ENCODE measurements at places on chromosomes 6 and 20.

DNA sequence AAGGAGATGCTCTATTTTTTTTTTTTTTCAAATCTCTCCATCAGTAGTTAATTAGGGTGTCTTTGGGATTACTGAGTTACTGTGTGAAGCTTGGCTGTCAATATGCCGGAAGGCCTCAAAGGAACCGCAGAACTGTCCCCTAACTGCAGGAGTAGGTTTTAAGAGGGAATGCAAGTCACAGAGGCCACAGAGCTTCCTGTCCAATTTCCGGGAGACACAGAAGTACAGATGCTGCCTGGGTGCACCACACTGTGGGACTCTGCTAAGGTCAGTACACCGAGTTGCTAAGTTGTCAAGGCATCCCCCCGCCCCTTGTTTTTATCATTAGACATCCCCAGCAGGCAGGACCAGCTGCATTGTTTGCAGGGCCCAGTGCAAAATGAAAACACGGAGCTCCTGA lies 120.2 kb upstream of the RAB32 start:
- DNase-seq = no peak

- DNase-seq = no peak
These were observed 43.0 kb downstream of the HDDC2 start for GRCh38 chr6:125258651-125259353.

DNA sequence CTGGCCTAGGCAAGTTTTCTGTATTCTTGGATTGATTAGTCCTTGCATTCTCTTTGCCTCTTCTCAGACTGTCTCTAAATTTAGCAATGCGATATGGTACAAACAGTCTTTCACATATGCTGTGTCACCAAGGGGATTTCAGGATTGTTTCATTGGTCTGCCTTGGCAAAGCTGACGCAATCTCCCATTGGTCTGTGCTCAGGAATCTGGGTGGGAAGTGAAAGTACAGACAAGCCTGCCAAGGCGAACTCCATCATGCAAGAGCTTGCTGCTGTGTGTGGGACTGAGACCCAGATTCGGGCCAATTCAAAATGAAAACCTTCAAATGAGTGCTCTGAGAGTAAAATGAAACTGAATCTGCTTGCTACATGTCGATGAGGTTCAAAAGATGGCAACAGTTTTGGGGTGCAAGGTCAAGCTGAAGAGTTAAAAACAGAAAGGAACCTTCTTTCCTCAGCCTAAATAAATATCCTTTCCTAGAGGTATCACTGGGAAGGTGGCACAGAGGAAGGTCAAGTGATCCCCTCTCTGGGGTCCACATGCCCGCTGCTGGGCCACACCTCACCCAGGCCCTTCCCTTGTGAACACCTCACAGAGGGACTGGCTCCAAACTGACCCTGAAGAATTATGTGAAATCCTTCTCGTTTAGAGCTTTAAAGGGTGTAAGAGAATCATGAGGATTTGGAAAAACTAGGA lies 198.8 kb upstream of the PREP start:
- DNase-seq = no peak

DNA sequence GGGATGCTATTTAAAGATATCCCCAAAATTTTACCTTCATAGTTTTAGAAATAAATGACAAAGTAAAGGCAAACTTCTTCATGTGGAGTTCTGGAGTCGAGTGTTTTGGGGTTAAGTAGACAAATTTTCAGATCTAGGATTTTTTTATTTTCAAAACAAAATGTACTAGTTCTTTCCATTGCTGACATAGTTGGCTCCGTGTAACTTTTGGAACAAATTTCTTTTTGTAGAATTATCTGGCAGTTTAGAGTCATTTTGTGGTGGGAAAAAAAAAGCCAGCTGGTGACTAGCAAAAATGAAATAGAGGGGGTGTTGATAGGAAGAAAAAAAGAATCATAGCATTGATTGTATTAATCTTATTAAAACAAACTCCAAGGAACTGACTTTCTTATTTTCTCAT lies 131.6 kb upstream of the TCF21 start:
- no peak for DNase-seq

DNA sequence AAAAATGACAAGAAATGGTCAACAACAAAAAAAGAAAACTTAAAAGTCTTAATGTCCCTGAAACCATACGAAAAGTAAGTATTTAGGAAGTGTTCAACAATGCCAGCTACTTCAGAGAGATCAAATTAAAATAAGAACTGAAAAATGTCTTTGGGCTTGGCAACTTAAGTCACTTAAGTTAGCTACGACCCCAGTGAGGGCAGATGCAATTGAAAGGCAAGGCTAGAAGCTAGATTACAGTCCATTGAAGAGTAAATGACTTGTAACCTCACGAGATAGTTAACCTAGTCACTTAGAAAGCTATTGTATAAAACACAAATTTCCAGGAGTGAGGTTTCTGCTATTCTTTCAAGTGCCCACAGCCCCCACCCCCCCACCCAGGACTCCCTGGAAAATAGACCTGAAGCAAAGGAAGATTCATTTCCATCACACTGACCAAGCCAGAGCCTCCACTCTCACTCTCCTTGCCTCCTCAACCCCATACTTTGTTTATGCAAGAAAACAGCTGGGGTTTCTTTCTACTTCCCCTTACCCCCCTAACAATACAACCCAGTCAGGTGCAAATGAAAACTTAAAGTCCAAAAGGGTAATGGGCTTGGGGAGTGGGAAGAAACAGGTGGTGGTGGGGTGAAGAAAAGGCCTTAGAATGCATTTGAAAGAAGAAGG lies 14.6 kb downstream of the RTN4IP1 start:
- no peak for DNase-seq

GRCh38 chr6:166489301-166490155 lies 97.0 kb downstream of the RAMACL start:
- no peak for DNase-seq

DNA sequence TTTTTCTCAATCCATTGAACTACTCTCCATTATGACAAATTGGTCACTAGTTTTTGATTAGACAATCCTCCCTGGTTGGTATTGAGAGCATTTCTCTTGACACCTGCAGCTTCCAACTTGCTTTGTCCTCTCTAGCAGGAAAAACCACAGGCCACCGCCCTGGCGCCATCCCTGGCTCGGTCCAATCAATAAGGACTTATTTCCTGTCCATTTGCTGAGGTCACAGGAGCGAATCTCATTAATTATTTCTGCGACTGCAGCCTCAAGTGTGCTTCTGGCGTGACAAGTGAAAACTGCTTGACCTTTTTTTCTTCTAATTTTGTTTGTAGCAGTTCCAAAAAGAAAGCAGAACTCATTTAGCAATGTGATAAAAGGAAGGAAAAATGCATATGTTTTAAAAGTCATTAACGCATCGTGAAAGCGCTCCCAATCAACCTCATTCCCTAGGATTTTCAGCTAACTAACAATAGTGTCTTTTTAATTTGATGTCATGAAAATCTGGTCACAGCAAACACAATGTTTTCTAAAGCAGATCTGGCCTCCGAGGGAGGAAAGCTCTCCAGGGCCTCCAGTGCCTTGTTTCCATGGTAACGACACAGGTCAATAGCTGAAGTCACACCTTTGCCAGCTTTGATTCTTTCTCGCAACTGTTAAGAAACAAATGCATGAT lies 39.0 kb upstream of the BEND3 start:
- no peak for DNase-seq

GRCh38 chr6:167826896-167827582 lies at the start of gene AFDN:
TSS of gene AFDN (plus strand) at chr6:167826911. CDS start at chr6:167827133, 222 bp downstream.
- DNase-seq = peak; percentile 56

GRCh38 chr6:100719883-100720682 lies 161.0 kb downstream of the ASCC3 start:
- no peak for DNase-seq

- DNase-seq = no peak
These were observed 346.7 kb downstream of the PAX1 start for GRCh38 chr20:22052025-22052650.

GRCh38 chr6:108914235-108915022 lies 66.2 kb downstream of the ARMC2 start:
- no peak for DNase-seq

DNA sequence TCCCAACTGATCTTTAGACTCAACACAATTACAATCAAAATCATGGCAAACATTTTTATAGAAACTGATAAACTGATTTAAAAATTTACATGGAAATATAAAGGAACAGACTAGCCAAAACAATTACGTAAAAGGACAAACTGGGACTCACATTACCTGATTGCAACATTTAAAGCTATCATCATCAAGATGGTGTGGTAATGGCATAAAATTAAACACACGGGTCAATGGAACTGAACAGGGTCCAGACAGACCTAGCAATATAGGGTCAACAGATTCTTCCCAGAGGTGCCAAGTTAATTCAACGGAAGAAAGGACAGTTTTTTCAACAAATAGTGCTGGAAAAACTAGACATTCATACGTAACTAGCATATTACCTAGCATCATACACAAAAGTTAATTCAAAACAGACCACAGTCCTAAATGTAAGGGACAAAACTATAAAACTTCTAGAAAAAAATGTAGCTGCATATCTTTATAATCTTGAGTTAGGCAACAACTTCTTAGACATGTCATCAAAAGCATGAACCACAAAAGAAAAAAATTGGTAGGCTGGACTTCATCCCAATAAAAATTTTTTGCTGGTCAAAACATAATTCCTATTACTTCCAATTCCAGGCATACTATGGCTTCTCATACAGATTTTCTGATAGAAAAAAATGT lies 147.4 kb upstream of the BEND6 start:
- DNase-seq = no peak

GRCh38 chr6:2508071-2508470 lies 242.7 kb downstream of the MYLK4 start:
- DNase-seq = no peak

DNA sequence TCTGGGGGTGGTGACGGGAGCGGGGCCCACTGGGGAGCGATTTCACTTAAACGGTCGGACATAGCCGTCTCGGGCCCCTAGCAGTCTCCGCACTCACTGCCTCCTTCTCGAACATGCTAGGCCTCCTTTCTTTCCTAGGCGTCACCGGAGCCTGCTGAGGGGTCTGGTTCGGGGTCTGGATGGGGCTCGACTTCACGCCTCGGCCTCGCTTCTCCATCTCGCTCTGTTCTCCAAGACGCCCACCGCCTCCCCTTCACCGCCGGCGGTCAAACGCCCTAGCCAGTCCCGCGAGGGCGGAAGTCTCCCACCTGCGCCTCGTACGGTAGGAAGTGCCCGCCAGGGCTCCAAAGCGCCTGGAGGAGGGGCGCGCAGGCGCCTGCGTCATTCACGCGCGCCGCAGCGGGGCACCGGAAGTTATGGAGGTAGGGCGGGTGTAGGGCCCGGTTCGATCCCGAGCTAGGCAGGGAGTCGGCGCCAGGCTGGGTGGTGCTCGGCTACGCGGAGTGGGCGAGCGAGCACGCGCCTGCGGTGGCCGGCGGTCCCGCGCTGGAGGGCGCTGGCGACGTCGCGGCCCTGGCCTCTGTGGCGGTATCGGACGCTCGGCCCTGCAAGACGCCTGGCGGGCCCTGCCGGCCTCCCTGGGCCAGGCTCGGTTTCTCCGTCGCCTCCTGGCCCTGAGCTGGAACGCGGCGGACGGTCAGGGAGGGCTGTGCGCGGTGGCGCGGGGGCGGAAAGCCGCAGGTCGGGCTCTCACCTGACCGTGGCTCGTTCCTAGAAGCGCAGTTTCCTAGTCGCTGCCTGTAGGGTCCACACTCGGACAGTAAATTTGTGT lies at the start of the genes DYNLT2 and ERMARD:
TSS of gene DYNLT2 (minus strand) at position 331 of the 832 bp plus-strand sequence. CDS start at position 217, 114 bp downstream.
TSS of gene ERMARD (plus strand) at position 381 of the 832 bp plus-strand sequence. CDS start at position 417, 36 bp downstream.
- peak; percentile 97 for DNase-seq

- DNase-seq = peak; percentile 76
These were observed 160.1 kb downstream of the ZMYND8 start for GRCh38 chr20:47196091-47197081.

DNA sequence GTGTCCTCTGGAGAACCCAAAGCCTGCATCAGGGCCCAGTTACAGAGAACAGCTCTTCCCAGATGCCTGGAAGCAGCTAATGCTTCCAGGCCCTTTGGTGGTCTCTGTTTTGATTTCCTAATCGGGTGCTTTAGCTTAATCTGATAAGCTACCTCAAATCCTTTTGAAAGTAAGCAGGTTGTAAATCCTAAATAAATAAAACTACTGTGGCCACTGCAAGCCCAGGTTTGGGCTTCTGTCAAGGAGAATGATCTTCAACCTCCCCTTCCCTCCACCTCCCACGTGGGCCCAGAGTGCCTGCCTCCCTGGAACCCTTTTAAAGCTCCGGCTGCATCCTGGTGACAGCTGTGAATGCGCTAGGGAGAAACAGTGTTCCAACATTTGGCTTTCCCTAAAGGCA lies 25.2 kb upstream of the FYN start:
- no peak for DNase-seq

DNA sequence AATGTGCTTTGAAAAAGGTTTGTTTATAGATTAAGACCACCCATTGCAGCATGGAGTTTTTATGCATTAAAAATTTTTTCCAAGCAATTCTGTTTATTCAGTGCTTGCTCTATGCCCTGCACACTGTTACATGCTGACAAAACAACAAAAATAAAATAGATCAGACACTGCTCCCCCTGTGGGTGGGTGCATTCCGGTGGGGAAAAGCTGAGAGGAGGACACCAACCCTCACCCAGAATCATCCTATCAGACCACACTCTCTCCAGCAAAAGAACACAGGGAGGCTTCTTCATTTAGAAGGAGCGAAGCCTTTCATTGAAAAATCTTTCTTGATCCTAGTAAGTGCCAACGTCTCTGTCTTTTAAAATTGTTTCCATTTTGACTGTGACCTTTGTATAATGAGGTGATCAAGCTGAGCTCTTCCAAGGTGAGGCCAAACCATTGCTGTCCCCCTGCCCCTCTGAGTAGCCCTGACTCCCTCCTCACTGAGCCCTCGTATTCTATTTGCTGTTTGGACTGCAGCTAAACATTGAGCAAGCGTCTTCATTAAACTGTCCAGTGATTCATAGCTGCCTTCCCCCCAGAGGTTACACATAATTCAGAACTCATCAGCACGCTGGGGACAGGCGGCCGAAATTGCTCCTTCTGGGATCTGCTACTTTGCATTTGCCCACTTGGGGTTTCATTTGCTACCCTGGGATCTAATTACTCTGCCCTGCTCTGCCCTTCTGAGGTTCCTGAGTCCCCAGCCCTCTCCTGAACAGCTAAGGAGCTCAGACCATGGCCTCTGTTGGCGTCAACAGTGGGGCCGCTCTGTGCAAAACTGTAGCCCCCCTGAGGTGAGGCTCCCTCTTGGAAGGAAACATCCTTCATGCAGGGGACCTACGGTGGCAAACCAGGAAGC lies 102.4 kb downstream of the F13A1 start:
- no peak for DNase-seq

DNA sequence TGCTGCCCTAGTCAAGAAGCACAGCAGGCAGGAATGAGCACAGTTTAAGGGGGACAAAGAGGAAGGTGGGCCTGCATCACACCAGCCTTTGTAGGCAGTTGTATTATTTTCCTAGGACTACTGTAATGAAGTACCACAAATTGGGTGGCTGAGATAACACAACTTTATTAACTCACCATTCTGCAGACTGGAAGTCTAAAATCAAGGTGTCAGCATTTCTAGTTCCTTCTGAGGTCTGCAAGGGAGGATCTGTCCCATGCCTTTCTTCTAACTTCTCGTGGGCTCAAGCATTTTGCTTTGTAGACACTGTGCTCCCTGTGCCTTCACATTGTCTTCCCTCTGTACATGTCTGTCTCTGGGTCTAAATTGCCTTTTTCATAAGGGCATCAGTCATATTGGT lies 488.5 kb upstream of the JARID2 start:
- no peak for DNase-seq

DNA sequence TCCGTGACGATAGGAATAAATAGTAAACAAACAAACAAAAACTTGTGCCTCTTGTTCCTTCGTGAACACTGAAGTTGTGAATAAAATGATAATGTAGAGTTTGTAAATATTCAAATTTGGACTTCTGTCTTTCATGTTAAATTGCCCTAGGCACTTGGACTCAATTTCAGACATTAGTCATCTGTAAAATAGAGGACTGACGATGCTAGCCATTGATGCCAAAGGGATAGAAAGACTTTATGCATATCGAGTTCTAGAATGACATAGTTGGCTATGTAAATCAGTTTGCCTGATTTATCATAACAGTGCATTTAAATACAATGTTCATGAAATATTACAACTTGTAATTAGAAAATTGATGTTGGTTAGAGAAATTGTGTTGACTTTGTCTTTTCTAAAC lies 45.9 kb upstream of the FLRT3 start:
- DNase-seq = no peak

Measured in left lobe of liver (tissue), 2 donors.